Common myeloid progenitor, CD34-positive (primary cell): ENCODE measurements at places on chromosomes 3 and 15.

DNA sequence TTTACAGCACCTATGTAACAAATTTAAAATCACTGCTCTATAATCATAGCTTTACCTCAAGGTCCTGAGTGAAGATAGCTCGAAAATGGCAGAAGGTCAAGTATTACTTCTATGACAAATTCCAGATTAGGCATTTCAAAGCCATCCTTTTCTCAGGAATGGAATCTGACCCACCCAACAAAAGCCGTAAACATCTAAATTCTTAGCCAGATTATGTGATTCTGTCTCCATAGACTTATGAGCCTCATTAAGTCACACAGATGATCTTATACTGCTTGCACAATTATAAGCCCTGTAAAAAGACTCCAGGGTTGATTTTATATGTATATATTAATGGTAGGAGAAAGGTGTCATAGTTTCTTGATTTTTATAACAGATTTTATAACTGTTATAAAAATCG is 56.9 kb downstream of the CEP152 start:
- DNase-seq = no peak

DNA sequence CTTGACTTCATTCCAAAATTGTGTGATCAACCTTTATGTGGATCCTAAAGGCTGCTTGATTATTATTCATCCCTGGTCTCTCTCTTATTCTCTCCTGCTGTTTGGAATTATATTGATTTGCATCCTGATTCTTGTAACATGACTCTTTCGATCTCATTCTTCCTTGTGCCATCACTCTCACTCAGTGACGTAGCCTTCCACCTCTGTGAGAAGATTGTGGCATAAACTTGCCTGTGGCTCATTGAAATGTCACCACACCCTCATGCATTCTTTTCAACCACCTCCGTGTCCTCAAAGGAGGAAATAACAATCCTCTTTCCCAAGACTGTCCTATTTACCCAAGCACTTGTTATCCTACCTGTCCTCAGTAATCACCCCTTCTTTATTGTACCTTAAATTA is 41.3 kb upstream of the GCNT3 start:
- no peak for DNase-seq

- no peak for DNase-seq
Measured at GRCh38 chr3:117566926-117567325, 857.3 kb downstream of the TUSC7 start.

DNA sequence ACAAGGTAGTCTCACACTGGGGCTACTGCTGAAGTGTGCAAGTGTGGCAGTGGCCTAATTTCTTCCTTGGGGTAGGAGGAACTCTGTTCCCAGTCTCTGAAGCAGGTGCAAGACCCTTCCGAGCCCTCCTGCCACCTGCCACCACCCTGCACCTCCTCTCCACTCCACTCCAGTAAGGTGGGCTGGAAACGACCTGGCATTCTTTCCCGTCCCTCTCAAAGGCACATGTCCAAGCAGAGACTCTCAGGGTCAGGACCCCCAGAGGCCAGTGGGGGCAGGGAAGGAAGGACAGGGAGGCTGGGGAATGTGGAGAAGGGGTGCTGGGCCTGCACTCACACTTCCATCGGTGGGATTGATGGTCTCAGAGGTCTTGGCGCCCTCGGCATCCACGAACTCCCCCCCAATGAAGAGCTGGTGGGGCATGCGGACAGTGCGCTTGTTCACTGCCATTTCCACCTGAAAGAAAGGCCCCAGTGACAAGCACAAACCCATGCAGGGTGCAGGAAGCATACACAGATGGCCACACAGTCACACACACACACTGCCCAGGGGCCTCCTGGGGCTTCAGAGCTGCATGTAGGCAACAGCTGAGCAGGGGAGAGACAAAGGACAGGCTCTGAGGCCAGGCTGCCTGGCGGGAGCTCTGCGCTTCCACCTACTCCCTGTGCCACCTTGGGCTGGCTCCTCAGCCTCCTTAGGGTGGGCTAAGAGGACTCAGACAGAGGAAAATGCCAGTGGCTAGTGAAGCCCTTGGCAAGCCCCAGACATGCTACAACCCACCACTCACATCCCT is 43.8 kb downstream of the ALDH1L1 start:
- DNase-seq = no peak

DNA sequence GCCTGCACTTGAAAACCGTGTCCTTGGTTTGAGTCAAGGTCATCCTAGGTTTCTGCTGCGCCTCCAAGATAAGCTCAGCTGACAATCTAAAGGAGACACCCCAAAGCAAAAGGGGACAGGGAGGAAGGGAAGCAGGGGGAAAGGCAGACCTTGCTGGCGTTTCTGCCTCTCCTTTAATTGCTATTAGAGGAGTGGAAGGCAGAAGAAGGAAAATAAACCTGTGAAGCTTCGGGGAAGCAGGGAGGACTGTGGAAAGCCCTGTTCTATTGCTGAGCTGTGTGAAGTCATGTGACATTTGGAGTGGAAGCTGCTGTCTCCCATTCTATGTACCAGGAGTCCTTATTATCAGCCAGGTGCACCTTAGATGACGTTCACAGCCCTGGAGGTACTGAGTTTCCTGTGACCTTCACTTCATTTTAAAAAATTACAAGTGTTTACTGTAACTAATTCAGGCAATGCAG is 21.5 kb upstream of the CHD2 start:
- no peak for DNase-seq

DNA sequence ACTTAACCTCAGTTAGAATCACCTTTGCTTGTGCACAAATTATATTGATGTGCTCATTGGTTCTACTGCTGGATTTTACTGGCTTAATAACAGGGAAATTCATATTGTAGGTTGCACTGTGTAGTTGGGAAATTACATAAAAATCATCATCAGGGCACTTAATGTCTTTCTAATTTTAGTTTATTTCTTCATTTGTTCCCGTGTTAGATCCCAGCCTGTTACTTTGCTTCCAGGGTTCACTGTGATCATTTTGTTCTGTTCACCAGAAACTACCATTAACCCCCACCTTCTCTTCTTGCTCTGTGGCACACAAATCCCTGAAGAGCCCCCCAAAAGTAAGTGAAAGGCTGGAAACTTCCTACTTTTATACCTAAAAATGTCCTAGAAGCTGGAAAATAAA is 80.4 kb downstream of the RARB start:
- no peak for DNase-seq

DNA sequence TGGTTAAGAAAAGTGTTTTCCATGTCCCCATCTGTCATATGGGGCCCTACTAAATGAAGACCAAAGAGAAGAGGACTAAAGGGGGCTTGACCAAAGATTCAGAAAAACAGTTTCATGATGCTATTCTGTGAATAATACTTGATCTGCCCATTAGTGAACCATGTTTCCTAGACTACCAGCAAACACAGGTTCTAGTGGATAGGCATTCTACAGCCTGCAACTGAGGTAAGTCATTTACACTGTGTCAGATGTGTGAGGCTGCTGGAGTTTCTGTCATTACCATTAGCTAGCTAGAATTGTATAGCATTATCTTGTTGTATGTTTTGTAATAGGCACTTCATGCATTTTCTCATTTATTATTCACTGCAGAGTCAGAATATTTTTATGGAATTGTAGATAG is 6.6 kb downstream of the GPR171 start:
- DNase-seq = no peak

DNA sequence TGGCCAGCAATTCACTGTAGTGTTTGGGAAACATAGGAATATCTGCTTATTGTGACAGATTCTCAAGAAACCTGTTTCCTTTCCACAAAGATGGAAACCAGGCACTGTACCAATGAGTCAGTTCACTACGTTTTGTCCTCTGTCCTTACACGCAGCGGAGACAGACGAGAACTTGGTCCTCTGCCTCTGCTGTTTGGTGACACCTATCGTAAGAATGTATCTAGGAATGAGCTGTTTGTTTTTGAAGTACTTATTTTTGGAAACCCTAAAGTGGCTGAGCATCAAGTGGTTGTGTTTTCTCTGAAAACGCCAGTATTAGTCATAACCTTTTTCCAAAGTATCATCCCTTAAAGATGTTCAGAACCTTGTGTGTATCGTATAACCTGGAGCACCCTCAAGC is 93.0 kb downstream of the PGPEP1L start:
- no peak for DNase-seq

- no peak for DNase-seq
Measured at GRCh38 chr3:144128108-144128892, 156.7 kb downstream of the DIPK2A start.

- peak; percentile 13 for DNase-seq
Measured at GRCh38 chr15:59642351-59642750, 15.0 kb downstream of the GTF2A2 start.

DNA sequence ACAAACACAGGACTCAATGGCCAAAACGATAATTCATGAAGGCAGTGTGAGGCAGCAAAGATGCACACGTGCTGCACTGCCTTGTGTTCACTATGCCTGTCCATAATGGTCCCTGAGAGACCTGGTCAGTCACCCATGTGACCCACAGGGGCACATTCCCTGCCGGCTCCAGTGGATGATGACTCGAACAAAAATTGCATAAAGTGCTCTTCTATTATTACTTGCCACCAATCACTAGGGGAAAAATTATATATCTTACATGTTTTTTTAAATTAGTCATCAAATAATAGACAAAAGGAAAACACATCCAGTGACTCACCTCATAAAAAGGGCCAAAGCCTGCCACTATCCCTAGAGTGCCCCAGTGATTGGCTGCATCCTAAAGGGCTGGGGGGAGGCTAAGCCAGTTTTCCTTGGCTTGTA is 47.5 kb downstream of the UBP1 start:
- no peak for DNase-seq

DNA sequence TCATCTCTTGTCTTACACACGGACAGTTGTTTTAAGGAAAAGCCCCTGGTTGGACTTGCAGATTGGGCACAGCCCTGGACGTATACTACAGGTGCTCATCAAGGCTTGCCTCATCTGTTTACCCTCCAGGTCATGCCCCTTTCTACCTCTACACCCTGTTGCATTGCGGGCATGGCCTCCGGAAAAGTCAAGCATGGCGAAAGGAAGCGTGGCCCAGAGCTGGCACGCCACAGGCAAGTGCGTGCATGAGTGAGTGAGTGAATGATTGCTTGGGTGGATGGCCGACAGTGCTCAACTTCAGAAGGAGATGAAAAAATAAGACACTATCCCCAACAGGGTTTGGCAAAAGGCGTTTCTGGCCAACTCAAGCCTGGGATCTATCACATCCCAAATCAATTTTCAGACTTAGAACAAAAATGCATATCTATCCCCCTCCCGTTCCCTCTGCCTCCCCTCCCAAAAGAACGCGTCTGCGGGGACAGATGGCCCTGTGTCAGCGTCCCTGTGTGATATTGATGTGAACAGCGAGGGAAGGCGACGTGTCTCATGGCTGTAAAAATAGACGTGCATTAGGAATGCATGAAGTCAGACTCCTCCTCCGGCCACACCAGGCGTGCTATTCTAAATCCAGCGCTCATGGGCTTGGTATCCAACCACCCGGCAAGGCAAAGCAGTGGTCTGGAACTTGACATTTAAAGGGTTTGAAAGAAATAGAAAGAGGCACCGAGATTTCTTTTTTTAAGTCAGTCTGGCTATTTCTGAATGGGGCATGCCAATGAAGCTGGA is 96.0 kb downstream of the RPLP1 start:
- DNase-seq = no peak

DNA sequence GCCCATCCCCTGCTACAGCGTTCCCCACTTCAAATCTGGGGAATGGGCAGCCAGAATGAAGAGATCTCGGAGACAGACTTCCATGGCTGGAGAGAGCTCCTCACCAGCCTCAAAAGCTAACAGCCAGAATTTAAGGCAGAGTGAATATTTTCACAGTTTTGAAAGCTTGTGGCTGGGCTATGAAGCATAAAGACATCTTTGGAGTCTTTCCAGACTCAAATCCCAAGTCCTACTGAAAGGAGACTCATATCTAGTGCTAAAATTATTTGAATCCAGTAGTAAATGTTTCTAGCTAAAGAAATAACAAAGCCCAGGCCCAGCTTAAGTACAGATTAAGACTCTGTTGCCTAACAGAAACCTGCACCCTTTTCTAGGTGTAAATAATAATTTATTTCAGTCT is 628.4 kb upstream of the ALCAM start:
- no peak for DNase-seq

DNA sequence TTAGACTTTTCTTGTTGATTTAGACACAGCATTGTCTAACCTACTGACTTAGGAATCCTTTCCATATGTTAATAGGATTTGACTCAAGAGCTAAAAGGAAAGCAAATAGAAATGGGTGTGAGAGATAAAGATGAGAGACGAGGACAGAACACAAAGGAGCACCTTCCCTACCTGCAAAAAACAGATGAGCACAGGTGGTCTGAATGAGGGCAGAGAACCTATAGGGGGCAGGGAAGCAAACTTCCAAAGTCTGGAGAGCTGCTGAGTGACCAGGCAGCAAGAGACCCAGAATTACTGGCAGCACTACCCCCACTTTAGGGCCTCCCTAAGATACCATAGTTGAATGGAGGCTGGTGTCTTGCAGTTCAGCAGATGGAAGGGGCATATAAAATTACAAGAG is 98.1 kb upstream of the CTNNB1 start:
- no peak for DNase-seq

DNA sequence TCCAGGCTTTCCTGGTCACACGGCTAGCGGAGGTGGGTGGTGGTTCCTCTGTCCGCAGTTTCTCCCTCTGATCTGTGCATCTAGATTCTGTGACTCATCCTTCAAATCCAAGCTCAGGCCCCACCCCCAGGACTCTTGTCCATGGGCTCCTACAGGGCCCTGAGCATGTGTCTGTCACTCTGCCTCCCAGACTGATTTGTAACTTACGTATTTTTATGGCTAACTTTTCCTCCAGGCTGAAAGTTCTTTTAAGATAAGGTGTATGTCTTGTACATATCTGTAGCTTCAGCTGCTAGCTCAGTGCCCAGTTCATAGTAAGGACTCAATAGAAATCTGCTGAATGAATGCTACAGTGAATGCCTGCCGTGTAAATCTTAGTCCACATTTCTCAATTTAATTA is 8.0 kb downstream of the ESYT3 start:
- DNase-seq = no peak

GRCh38 chr3:79115458-79115857 is 652.3 kb downstream of the ROBO1 start:
- no peak for DNase-seq

- DNase-seq = no peak
Measured at GRCh38 chr3:129662191-129662608, 55.7 kb upstream of the PLXND1 start.

- peak; percentile 39 for DNase-seq
Measured at GRCh38 chr3:16841041-16841753, 43.6 kb upstream of the PLCL2 start.

- DNase-seq = no peak
Measured at GRCh38 chr3:55445551-55445950, 41.6 kb downstream of the WNT5A start.

- no peak for DNase-seq
Measured at GRCh38 chr3:22012471-22012870, 261.5 kb upstream of the ZNF385D start.

GRCh38 chr3:136262559-136262958 is 12.4 kb downstream of the PCCB start:
- no peak for DNase-seq
